NCI-H524 (cell line): ENCODE measurements at places on chromosomes 13 and 19.

DNA sequence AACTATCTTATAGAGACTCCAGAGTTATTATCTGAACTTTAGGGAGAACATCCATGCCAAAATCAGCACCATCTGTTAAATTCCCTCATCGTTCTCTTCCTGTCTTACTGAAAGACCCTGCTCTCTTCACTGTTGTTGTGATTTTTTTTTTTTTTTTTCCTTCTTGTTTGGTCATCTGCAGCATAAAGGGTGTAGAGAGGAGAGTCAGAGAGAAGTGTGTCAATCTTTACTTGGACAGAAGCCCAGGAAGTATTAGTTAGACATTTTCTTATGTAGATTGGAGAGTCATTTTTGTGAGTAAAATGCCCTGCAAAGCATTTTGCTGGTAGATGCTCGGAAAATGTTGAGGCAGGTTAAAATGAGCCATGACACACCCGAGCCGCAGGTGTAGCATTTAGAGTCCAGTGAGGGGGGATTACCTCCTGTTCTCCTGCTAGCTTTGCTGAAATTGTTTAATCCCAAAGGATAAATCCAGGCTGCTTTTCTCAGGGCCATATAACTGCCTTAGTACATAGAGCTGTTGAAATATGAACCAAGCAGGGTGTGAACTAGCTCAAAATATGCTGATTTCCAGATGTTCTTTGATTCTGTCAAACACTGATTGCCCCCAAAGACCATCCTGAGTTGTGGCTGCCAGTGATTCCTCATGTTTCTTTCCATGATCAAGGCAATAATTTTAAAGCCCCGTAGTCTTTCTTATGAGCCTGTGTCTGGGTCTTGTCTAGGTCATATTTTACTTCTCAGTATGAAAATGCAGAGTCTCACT, 143.5 kb downstream of the DCT start:
- no peak for DNase-seq

GRCh38 chr19:49214701-49215100, 57.1 kb downstream of the TRPM4 start:
- DNase-seq: no peak

- DNase-seq: no peak
Observed at GRCh38 chr13:108533842-108534241, 95.6 kb upstream of the MYO16 start.

- DNase-seq: no peak
Observed at GRCh38 chr19:50178320-50178719, 15.2 kb upstream of the IZUMO2 start.

GRCh38 chr19:12792853-12793289, 1.6 kb downstream of the JUNB start:
- DNase-seq: no peak

DNA sequence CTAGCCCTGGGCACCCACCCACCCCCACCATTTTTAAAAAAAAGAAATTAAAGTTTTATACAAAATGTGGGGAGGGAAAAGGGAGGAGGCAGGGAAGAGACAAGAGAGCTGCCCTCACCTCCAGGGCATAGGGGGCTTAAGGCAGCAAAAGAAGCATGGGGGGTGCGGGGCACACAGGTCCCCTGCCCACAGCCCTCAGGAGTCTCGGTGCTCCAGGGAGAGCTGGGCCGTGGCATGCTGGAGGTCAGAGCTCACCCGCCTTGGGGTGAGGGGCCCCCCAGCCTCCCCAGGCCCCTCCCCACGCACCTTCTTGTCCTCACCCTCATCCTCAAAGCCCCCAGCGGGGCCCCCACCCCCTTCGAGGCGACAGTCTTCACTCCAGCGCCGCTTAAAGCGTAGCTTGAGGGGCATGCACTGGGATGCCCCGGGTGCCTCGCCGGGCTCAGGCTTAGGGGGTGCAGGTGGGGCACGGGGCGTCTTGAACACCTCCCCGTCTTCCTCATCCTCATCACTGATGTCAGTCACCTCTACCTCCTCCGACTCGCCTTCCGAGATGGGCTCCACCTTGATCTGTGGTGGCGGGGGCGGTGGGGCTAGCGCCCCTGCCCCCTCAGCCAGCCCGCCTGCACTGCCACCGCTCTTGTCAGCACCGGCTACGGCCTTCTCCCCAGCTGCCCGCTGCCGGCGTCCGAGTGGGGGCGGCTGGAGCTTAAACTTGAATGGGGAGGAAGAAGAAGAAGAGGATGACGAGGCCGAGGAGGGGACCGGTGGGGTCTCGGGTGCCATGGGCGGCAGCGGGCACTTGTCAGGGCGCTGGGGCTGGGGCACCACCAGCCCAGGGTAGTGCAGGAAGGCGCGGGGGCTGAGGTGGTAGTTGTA, 6.1 kb upstream of the GSK3A start:
- no peak for DNase-seq

DNA sequence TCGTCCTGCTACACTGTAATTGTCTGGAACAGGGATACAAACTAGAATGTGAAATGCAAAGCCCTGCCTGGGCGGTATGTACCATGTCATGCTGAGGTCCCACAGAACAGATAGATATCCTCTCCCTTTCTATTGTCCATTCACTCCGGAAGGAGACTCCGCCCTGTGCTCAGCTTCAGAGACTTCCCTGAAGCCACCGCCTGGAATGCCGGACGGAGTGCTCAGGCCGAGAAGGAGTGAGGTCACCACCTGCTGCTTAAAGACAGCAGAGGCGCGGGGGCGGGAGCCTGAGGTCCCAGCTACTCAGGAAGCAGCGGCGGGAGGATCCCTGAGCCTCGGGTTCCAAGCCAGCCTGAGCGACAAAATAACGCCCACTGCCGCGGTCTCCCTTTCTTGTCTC, 890 bp upstream of the ZNF611 start:
- DNase-seq: no peak

DNA sequence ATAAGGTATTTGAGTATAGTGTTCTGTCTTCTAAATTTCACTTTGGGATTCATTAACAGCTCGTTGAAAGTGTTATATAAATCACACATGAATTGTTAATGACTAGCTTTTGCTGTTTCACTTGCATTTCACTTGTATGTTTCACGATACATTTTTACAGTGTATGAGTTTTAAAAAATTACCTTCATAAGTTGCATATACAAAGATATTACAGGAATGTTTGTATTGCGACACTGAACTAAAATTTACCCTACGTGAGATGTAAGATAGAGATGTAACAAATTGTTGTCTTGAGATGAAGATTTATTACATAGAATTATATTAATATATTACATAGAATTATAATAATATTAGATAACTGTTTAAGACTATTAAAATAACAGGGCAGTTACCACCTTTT, 1.5 kb downstream of the CDC16 start:
- no peak for DNase-seq

GRCh38 chr13:95647321-95647720, 2.8 kb upstream of the DZIP1 start:
- DNase-seq: no peak

GRCh38 chr13:44317752-44318151, 55.9 kb upstream of the SERP2 start:
- DNase-seq: no peak

DNA sequence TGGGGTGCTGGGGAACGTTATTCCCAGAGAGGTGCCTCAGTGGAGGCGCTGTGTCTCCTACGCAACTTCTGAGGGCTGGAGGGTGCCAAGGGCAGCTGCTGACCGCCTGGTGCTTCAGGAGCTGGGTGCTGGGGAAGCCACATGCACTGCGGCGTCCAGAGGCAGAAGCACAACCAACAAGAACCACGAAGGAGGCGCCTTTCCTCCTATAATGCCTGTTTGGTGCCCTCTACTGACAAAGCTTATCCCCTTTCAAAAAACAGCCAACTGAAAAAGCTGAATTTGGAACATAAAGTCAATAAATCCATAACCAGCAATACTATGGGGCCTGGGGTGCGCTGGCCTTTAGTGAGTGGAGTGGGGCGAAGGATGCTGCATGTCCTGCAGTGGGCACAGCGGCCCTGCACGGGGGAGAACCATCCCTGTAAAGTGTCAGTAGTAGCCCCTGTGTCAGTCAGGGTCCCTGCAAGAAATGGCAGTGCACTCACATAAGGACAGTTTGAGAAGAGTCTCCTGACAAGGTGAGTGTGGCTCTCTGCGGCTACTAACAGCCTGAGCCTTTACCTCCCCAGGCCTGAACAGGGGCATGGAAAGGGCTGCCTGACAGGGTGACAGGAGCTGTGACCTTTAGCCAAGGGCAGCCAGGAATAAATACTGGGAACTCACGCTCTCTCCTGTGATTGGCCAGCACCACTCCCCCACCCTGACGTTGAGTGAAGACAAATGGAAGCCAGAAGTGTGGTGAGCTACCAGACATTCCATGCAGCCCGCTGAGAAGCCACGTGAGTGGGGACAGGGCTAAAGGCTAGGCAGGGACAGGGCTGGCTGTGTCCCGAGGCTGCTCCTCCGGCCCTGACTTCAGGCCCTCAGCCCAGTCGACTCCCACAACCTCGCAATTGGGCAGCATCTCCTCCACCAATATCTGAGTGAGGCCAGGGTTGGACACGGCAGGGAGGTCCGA, 4.5 kb upstream of the B3GNT8 start:
- peak; percentile 24 for DNase-seq

- DNase-seq: no peak
Observed at GRCh38 chr13:72534951-72535640, 192.3 kb downstream of the MZT1 start.

GRCh38 chr13:106568299-106569003, 514 bp upstream of the ARGLU1 start:
- DNase-seq: peak; percentile 27

- DNase-seq: no peak
Observed at GRCh38 chr19:29805031-29805965, 6.5 kb upstream of the CCNE1 start.

DNA sequence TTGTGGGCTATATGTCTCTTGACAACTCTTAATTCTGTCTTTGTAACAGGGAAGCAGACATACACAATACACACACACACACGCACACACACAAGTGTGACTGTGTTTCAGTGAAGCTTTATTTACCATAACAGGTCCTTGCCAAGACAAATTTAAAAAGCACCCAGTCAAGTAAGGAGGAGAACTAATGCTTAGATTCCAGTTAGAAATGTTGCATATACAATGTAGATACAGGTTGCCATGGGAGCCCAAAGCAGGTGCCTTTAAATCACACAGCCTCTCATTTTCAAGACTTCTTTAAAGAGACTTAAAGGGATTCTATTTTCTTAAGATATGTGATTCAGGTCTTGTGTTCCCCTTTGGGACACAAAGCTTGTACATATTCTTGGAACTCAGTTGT, 1551.9 kb downstream of the EFNB2 start:
- DNase-seq: no peak

DNA sequence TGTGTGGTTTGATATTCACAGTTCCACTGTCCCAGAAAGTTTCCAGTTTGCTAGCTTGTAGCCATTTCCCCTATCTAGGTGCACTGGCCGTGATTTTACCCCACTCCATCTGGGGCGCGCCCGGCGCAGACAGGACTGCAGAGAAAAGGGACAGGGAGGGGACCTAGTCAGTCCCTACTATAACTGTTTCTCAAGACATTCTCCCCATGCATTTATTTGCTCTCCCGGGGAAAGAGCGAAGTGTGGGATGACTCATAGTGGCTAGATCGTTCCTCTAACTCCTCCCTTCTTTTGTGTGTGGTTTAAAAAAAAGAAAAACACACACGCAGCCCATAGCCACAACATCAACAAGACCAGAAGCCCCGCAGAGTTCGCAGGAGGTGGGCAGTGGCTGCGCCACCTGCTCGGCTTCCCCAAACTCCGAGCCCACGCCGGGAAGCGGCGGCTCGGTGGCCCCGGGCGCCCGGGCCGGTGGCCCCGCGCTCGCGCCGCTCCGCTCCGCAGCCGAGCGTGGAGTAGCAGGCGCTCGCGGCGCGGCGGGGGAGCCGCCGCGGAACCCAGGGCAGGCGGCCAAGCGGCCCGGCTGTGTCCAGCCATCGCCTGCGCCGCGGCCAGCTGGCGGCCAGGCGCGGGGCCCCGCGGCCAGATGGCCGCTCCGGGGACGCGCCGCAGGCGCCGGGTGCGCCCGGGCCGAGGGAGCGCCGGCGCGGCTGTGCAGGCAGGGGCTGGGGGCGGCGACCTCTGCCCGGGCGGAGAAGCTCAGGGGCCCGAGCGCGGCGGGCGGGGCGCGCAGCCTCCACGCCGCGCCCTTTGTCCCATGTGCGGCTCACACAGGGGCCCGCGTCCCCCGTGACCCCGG, 653 bp downstream of the TMTC4 start:
- DNase-seq: no peak

GRCh38 chr13:99062593-99062992, 84.7 kb upstream of the DOCK9 start:
- no peak for DNase-seq

GRCh38 chr13:74389056-74389455, 254.9 kb upstream of the KLF12 start:
- no peak for DNase-seq

DNA sequence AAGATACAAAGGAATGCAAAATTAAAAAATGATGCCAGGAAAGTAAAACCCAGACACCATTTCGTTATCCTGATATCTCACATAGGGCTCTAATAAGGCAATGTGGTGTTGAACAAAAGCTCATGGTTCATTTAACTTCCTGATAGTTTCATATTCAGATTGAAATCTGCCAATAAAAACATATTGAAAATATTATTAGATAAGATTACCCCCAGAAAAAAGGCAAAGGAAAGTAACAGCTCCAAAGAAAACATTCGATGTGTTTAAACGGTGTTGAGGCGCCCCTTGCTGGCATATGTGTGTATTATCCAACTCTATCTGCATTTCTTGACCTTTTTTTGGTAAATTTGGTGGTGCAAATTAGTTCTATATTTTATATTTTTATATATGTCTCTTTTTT, 75.9 kb downstream of the ESD start:
- DNase-seq: no peak

- DNase-seq: no peak
Observed at GRCh38 chr13:50731400-50731799, 112.1 kb downstream of the DLEU7 start.

DNA sequence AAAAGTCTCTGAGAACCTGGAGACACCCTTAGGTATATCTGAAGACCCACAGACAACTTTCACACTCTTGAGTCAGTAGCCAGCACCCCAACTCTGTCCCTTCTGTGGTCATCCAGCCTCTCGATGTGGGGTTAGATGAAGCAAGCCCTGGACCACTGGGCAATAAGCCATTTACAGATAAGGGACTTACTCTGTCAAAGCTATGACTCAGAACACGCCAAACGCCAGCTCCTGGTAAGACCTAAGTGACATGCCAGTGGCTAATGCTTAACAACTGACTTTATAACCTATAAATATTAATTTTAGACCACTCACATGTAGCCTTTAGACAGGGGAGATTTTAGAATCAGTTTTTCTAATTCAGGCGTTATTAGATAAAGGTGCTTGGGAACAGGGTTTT, 85.7 kb downstream of the SHISA2 start:
- no peak for DNase-seq

DNA sequence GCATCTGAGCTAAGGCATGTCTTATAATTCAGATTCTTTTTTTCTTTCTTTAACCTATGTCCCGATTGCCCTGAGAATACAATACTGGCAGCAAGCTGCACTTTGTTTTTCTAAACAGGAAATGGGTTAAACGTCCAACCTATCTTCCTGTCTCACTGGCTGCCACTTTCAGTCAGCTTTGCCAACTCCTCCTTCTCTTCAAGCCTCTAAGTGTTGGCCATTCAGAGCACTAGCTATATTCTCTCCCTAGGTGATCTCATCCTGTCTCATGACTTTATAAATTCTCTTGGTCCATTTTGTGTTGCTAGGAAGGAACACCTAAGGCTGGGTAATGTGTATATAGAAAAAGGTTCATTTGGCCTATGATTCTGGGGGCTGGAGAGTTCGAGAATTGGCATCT, 109.5 kb upstream of the TSC22D1 start:
- no peak for DNase-seq
